ENCODE measurements at places on chromosomes 12 and 14.

DNA sequence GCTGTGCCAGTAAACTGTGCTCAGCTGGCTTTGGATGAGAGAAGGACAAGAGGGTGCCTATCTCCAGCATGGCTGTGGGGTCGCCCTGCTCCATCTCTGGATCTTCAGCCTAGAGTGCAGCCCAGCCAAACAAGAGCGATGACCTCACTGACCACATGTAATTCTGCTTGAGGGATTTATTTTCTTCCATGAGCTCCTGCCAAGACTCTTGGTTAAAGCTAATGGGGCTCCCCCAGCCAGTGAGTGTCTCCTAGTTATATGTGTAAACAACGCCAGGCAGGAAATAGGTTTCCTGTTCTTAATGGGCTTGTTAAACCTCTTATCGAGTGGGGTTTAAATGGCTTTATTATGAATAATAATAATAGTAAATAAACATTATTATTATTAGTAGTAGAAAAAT lies 397.2 kb downstream of the NRXN3 start:
- no peak for DNase-seq

DNA sequence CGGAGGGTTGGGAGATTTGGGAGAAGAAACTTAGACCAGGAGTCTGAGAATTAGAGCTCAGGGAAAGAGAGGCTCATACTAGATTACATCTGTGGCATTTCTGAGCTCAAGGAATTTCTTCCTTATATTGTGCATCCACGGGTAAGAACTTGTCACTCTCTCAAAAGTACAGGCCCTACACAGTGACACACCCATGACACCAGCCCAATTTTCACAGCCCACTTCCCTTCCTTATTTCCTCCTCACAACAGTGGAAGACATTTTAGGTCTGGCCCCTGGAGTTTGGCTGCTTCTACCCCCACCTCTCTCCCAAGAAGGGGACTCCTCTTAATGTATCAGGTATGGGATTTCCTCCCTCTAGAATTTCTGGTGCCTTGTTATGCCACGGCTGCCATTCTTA lies 9.2 kb upstream of the ZNF385A start:
- DNase-seq: no peak

- DNase-seq: no peak
Observed at GRCh38 chr12:51177897-51178296, 5.0 kb upstream of the TFCP2 start.

- DNase-seq: no peak
Observed at GRCh38 chr14:91094772-91095171, 19.1 kb upstream of the DGLUCY start.

GRCh38 chr14:30125322-30125979 lies 197.8 kb upstream of the PRKD1 start:
- no peak for DNase-seq

Data from G401 (cell line).